ENCODE measurements at places on chromosomes 6 and 20. TPM values are rescaled to one million over a fixed set of nuclear protein-coding genes. Genes with fewer than 3 reads are reported as not detected.
A peak's percentile ranks its signal among the peaks of the same experiment; 100 is the strongest.

DNA sequence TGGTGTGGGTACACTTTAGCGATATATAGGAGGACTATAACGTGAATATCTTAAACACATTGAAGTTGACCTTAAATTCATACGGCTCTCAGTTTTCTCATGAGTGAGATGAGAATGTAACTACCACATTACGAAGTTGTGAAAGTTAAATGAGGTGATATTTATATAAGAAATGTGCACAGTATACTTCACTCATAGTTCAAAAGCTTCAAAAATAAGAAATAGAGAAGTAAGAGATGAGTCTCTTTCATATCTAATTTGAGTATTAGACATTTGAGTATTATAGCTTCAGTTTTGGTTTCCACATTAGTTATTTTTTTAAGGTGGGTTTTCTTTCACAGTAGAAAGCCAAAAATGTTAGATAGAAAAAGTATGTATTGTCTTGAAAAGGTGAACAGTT lies 183.3 kb downstream of the NKAIN2 start:
- H3K27ac ChIP-seq: no peak overlapping the region
- no peaks in the 10 kb centered on the region for H3K4me1 ChIP-seq
- DNase-seq: no peak
- no peaks in the 10 kb centered on the region for H3K36me3 ChIP-seq
- no peak overlapping the region for H3K4me3 ChIP-seq

DNA sequence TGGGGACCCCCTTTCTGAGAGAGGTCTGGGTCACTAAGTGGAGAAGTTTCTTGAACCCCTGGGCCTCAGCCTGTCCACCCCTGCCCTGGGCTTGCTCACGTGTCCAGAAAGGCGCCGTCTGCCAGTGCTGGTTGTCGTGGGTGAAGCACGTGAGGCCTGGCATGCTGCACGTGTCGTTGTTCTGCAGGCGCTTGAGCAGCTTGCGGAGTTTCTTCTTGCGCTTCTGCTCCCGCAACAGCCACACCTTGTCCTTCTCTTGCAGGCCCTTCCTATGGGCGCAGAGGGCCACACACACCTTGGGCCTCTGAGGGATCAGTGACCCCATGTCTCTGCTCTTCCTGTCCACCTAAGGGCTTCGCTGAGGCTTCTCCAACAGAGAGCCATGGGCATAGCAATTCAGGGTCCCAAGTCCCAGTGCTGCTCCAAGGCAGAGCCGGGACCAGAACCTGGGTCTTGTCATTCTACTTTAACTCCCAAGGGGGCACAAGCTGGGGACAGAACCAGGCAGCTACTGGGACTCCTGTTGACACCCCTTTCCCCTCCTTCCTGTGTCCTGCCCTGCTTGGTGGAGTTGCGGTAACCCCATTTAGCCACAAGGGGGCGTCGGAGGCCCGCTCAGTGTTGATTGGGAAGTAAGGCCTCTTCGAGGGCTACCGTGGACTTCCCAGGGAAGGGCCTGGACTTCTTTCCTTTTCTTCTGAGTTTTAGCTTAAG lies 121.8 kb downstream of the SULF2 start:
- no peak overlapping the region for H3K27ac ChIP-seq
- peak; percentile 75 for DNase-seq
- no peaks in the 10 kb centered on the region for H3K36me3 ChIP-seq
- H3K4me3 ChIP-seq: no peak overlapping the region
- H3K4me1 ChIP-seq: no peaks in the 10 kb centered on the region

- H3K4me3 ChIP-seq: no peak overlapping the region
- no peak for DNase-seq
- no peaks in the 10 kb centered on the region for H3K36me3 ChIP-seq
These were observed 598.8 kb downstream of the GRIK2 start for GRCh38 chr6:101992286-101992685.

GRCh38 chr6:169162752-169163407 lies 90.8 kb downstream of the THBS2 start:
- H3K36me3 ChIP-seq: no peaks in the 10 kb centered on the region
- H3K27ac ChIP-seq: no peak overlapping the region
- no peak for DNase-seq
- no peaks in the 10 kb centered on the region for H3K27me3 ChIP-seq
- no peak overlapping the region for H3K4me3 ChIP-seq

DNA sequence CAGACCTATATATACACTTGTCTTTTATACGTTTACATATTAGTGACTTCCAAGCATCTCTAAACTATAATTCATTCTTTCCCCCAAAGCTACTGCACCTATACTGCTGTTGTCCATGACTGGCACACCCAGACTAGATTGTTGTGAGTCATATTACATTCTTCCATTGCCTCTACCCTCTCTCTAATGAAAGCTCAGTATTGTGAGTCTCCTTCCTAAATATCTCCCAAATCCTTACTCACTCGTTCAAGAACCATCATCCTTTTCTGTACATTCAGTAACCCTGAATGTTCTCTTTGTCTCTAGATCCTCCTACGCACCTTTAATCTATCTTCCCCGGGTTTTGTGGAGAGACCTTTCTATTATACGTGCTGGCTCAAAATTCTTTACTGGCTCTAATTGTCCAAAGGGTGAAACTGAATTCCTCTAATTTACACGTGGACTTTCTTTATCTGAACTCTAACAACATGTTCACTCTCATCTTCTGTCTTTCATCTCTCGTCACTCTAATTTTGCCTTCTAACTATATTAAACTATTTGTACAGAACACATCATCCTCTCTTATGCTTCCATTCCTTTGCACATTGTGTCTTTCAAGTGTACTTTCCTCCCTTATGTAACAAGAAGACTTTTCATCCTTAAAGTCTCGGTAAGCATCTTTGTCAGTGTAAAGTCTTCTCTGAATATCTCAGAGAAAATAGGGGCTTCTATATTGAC lies 109.3 kb downstream of the IBTK start:
- no peaks in the 10 kb centered on the region for H3K36me3 ChIP-seq
- DNase-seq: no peak
- H3K27ac ChIP-seq: no peak overlapping the region
- no peaks in the 10 kb centered on the region for H3K4me1 ChIP-seq

DNA sequence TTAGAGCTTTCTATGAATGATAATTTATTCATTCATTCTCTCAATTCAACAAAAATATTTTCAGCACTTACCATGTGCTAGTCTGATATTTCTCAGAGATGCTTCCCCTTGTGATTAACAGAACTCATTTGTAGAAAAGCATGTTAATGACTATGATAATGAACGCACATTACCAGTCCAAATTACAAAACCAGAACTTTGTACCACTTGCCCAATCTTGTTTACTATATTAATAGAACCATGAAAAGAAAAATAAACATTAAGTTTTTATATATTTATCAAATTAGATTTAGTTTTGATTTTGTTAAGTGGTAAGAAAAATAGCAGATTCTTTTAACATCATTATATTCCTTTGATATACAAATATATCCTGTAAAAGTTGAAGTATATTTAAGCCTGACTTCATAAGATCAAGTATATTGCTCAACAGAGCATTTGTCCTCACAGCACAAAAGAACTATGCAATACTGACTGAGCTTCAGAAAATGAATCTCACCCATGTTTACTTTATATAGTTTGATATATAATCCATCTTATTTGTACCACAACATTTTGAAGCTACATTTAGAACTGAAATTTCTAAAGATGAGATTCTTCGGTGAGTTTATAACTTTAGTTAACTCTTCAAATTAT lies 48.9 kb downstream of the TMEM244 start:
- no peak overlapping the region for H3K4me3 ChIP-seq
- H3K27ac ChIP-seq: no peak overlapping the region

GRCh38 chr20:60570481-60571277 lies 612.5 kb downstream of the CDH26 start:
- no peak overlapping the region for H3K4me3 ChIP-seq
- H3K27me3 ChIP-seq: no peaks in the 10 kb centered on the region
- H3K36me3 ChIP-seq: no peaks in the 10 kb centered on the region

- H3K36me3 ChIP-seq: no peaks in the 10 kb centered on the region
- no peaks in the 10 kb centered on the region for H3K4me1 ChIP-seq
- H3K27ac ChIP-seq: no peak overlapping the region
- H3K27me3 ChIP-seq: no peaks in the 10 kb centered on the region
These were observed 16.4 kb downstream of the CST8 start for GRCh38 chr20:23507346-23507745.

DNA sequence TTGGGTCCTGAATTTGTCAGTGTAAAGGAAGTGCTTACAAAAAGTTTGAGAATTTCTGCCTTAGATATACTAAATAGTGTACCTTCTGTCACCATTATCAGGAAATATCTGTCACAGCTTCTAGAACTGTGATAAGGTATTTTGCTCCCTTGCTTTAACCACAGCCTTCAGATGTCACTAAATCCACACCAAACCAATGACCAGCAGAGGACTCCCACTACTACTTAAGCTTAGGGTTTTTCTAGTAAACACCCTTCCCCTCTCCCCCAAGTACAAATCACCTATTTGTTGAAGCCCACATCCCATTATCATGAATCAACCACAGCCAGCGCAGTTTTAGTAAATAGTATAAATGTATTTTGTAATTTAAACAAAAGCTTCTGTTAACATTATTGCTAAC lies 8.6 kb upstream of the JPH2 start:
- H3K27me3 ChIP-seq: no peaks in the 10 kb centered on the region
- H3K36me3 ChIP-seq: no peaks in the 10 kb centered on the region
- no peak overlapping the region for H3K27ac ChIP-seq
- no peak for DNase-seq

DNA sequence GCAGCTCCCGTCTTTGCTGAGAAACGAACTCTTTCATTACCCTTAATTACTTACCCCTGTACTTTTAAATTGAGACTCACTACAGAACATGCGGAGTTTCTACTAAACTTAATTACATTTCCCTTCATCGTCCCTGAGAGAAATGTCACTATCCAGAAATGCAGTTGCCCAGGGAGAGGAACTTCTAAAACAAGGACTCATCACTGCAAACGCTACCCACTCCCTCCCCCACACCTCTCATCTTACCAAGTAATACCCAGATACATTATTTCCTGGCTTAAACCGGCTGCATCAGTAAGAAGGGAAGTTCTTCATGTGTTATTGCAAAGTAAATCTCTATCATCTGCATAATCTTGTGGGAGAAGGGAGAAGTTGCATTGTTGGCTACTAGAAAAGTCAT lies 138.3 kb downstream of the IPCEF1 start:
- no peaks in the 10 kb centered on the region for H3K27me3 ChIP-seq
- H3K4me1 ChIP-seq: no peaks in the 10 kb centered on the region
- H3K4me3 ChIP-seq: no peak overlapping the region

GRCh38 chr6:132320007-132320406 lies 81.3 kb downstream of the MOXD1 start:
- no peak overlapping the region for H3K27ac ChIP-seq
- no peaks in the 10 kb centered on the region for H3K36me3 ChIP-seq

DNA sequence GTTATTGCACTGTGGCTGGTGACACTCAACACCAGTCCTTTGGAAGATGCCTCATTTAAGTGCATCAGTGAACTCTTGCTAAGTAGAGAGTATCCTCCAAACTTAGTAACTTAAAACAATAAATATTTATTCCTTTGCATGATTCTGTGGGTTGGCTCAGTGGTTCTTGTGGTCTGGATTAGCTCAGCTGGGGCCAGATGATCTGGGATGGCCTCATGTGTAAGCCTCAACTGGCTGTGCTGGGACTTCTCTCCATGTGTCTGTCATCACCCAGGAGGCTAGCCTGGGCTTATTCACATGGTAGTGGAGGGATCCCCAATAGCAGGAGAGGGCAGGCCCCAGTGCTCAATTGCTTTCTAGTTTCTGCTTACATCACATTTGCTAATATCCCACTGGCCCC lies 8.3 kb downstream of the LRRN4 start:
- no peak for DNase-seq
- H3K36me3 ChIP-seq: peaks cover 8% of the 10 kb centered on the region

GRCh38 chr6:142872376-142872775 lies 72.6 kb downstream of the HIVEP2 start:
- no peaks in the 10 kb centered on the region for H3K36me3 ChIP-seq
- H3K27me3 ChIP-seq: no peaks in the 10 kb centered on the region
- no peak overlapping the region for H3K4me3 ChIP-seq
- H3K4me1 ChIP-seq: peaks cover 4% of the 10 kb centered on the region

Gene C6orf163
- polyA plus RNA-seq: 6.2 TPM

Gene TGM3
- 0.40 TPM for polyA plus RNA-seq

Gene DSP
- 17.3 TPM for polyA plus RNA-seq

Gene PNPLA1
- not detected for polyA plus RNA-seq

Gene MTCH1
- polyA plus RNA-seq: 66.8 TPM

Gene PIGT
- 60.7 TPM for polyA plus RNA-seq

Gene SNAP25
- 50.3 TPM for polyA plus RNA-seq

Gene LTV1
- polyA plus RNA-seq: 10.1 TPM

Gene MOCS1
- polyA plus RNA-seq: 6.9 TPM

Gene ADGRF5
- polyA plus RNA-seq: 7.6 TPM

Gene B3GALT4
- 8.7 TPM for polyA plus RNA-seq
